ENCODE measurements at places on chromosomes 7 and 10.

GRCh38 chr10:100730725-100731406, 14.5 kb upstream of the PAX2 start:
- DNase-seq, result peak; percentile 88

- peak; percentile 93 for DNase-seq
These were observed at the start of gene ZMYND11 for GRCh38 chr10:135132-135600. Gene ZMYND11 (plus strand): TSS chr10:135455. CDS start chr10:180013, 44,558 bp downstream.

DNA sequence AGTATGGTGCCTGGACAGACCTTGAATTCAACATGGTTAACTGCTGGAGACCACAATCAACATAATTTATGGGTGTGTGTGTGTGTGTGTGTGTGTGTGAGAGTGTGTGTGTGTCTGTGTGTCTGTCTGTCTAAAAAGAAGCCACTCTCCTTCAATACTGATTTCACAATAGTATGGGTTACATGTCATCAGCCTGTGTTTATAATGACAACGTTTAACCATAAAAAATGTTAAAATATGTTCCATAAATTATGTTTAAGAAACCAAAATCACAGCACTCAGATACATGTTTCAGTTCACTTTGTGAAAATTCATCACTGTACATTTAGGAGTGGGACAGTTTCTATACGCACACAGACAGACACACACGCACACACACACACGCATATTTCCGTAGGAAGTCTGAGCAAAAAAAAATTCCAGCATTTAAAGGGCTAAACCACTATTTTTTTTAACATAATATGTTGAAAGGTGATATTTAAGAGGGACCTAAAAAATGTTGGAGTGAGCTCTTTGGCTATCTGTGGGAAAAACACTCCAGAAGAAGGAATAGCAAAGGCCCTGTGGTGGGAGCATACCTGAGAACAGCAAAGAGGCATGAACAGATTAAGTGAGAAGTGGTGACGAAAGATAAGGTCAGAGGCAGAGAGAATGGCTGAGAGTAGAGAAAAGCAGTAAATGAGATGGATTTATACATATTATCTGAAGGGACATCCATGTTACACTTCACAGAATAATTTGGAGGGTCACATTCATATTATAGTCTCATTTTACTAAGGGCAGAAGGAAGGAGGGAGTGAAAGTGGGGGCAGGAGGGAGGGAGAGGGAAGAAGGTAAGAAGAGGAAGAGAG, 10.9 kb downstream of the PDZD8 start:
- DNase-seq, result no peak

GRCh38 chr7:94396596-94396995, 1.9 kb downstream of the COL1A2 start:
- no peak for DNase-seq

GRCh38 chr7:17696422-17696821, 243.9 kb downstream of the SNX13 start:
- no peak for DNase-seq

GRCh38 chr10:75466886-75467285, 35.5 kb downstream of the LRMDA start:
- no peak for DNase-seq

Data from GM20000 (cell line).